ENCODE measurements at places on chromosomes 4 and X.

- peak; percentile 16 for DNase-seq
Observed at GRCh38 chrX:57595381-57595811, 3.6 kb downstream of the ZXDB start.

DNA sequence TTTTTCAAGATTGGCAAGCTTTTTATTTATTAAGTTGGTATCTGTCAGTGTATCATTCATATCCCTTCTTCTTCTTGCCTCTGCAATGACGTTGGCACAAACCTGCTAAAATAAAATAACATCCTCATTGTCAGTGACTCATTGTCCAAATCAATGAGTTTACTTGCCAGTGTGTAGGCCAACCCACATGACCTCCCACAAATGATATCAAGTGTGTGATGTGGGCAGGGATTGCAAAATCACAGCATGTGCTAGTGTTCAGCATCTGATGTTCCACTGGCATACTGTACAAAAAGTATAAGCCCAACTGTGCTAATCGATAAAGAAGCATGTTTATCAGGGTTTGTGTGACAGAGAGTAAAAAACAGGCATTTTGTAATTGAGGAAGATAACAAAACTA, 25.5 kb downstream of the GPAT3 start:
- no peak for DNase-seq

GRCh38 chr4:149441338-149441737, 374.3 kb downstream of the IQCM start:
- no peak for DNase-seq

DNA sequence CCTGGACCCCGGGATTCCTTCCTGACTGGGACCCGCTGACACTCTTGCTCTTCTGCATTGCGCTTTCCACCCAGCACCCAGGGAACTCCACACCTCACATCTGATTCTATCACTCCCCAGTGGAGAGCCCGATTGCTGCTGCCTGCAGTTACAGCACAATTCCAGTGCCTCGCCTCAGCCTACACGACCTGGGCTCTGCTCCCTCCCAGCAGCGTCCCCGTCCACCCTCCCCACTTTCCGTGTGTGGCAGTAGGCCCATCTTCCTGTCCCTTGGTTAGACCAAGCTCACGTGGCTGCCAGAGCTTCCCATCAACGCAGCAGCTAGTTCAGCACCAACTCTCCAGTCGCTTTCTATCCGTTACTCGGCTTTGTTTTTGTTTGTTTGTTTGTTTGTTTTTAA, 66.6 kb upstream of the SORBS2 start:
- no peak for DNase-seq

GRCh38 chr4:166324321-166324720, 451.3 kb downstream of the TLL1 start:
- peak; percentile 53 for DNase-seq

DNA sequence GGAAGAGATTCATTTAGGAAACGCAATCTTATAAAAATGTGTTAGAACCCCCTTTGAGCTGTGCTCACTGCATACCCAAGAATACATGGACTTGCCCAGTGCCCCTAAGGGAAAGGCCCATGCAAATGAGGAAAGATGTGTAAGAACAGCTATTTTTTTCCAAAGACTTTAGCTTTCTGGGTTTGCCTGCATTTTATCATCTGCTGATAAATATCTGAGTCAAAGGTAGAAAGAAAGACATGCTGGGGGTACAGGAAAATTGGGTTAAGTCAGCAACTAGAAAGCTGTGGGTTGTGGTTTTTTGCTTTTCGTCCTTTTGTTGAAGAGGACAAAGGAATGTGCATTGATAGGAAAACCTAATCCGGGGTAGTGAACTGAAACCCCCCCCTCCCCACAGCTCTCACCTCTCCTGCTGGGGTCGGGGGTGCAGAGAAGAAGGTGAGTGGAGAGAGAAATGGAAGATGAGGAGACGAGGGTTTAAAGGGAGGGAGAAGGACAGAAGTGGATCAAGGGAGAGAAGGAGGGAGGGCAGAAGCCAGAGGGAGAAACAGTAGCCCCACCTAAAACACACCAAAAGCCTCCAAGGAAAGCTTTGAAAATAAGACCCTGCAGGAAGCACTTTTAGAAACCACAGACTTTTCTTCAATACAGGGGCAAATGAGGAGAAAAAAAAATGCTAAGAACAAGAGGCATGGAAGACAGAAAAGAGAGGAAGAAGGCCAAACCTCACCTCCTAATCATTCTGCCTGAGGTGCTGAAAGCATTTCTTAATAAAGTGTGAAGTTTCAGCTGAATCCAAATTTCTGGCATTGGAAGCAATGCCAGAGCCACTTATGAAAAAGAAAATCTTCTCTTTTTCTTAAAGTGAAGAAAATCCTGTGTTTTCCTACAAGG, 49.3 kb downstream of the KDR start:
- DNase-seq, result no peak

- DNase-seq, result peak; percentile 31
Observed at GRCh38 chr4:98939892-98940298, 11.0 kb upstream of the EIF4E start.

- DNase-seq, result no peak
Observed at GRCh38 chr4:74613266-74613665, 168.3 kb downstream of the AREG start.

- no peak for DNase-seq
Observed at GRCh38 chrX:86322913-86323312, 174.7 kb downstream of the DACH2 start.

- DNase-seq, result no peak
Observed at GRCh38 chr4:76657443-76657842, 222.4 kb downstream of the SHROOM3 start.

GRCh38 chr4:33772582-33772981, 2471.7 kb downstream of the ARAP2 start:
- no peak for DNase-seq

GRCh38 chrX:37825215-37825842, 22.0 kb downstream of the DYNLT3 start:
- peak; percentile 65 for DNase-seq

DNA sequence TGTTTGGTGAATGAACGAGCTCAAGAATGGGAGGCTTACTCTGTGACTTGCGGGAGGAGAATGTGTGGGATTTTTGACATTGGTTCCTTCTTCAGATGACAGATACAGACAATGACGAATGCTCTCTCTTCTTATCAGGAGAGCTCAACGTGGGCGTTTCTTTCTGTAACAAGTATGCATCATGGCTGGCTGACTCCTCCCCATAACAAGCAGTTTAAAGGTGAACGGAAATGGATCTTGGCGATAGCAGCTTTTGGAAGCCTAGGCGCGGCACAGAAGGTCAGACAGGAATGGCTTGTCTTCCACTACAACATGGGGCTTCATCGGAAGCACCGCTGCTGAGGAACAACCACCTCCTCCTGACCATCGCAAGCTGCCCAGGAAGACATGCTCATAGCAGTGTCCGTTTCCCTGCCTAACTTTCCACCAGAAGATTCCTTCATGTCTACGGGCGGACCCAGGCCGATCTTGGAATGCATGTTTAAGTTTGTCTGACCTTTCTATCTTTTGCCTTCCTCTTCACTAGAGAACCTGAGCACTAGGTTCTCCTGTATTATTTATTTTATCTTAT, 18.3 kb upstream of the ACSL1 start:
- DNase-seq, result no peak

GRCh38 chr4:7328162-7328912, 106.4 kb downstream of the PSAPL1 start:
- no peak for DNase-seq

GRCh38 chrX:38601866-38602265, 40.5 kb downstream of the TSPAN7 start:
- no peak for DNase-seq

DNA sequence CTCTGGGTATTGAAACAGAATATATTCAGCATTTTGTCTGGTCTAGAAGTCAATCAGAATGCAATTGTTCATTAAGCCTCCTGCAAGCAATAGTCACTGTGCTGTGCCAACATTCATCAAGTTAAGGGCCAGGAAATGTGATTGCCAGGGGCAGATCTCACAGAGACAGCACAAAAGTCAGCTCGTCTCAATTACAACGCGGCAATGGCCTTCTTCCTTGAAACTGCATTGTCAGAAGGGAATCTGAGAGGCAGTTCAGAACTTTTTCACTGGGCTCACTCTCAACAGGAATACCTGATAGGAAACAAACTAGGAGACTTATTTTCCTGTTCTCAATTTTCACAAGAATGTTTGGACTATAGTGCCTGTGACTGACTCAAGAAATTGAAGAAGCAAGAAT, 131.1 kb upstream of the NR3C2 start:
- no peak for DNase-seq

- no peak for DNase-seq
Observed at GRCh38 chrX:104370089-104370488, 115.4 kb upstream of the ESX1 start.

GRCh38 chr4:66490729-66491128, 820.4 kb upstream of the EPHA5 start:
- no peak for DNase-seq

- DNase-seq, result no peak
Observed at GRCh38 chrX:17062065-17062464, 115.6 kb downstream of the REPS2 start.

GRCh38 chrX:64975989-64976672, at the start of gene ZC4H2:
ZC4H2 (minus strand) TSS chrX:64976450; CDS start chrX:64976377, 73 bp downstream.
- peak; percentile 84 for DNase-seq

- DNase-seq, result no peak
Observed at GRCh38 chr4:115418635-115419396, 305.4 kb upstream of the NDST4 start.

DNA sequence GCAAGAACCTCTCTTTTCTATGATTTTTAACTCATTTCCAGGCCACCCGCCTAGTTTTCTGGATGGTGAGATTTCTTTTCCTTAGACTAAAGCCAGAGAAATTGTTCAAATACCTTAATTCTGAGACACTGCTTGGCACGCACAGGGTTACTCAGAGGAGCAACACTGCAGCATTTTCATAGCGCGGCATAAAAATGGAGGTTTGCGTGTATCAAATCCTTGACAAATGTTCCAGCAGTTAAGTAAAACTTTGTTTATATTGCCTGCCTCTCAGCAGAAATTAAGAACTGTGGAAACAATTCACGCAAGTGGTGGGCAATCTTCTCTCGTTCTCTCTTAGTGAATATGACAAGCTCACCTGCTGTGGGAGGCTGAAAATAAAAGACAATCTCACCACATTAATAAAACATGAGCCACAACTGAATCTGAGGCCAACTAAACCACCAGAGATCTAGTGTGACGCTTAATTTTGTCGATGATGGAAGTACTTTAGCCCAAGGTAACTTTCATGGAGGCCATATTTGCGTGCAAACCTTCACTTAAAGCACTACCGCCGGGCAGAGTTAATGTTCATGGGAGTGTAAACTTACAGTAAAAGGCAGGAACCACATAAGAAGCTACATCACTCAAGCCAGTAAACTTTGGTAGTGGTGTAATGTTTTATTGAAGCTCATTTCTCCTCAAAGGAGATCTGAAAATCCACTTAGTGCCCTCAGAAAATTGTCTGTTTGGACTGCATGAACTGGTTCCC, 894.8 kb upstream of the EPHA5 start:
- DNase-seq, result no peak

GRCh38 chr4:11299836-11300235, 128.9 kb downstream of the HS3ST1 start:
- no peak for DNase-seq

- DNase-seq, result peak; percentile 28
Observed at GRCh38 chr4:113692809-113693411, 68.6 kb downstream of the CAMK2D start.

GRCh38 chr4:156981262-156981769, 9.7 kb upstream of the PDGFC start:
- DNase-seq, result no peak

DNA sequence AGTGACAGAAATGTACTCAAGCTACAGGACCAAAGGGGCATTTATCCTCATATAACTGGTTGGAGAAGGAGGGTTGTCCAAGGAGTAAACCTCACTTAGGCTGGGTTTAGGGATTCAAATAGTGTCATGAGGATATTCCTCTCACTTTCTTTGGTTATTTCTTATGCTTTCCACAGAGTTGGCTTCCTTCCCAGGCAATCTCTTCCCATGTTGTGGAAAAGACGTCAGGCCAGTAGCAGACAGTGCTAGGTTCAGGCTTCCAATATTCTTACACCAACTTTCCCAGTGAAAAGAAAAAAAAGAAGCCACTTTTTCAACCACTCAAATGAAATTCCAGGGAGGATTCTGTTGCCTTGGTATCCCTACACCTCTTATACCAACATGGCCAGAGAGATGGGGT, 653.0 kb downstream of the C4orf33 start:
- DNase-seq, result no peak

DNA sequence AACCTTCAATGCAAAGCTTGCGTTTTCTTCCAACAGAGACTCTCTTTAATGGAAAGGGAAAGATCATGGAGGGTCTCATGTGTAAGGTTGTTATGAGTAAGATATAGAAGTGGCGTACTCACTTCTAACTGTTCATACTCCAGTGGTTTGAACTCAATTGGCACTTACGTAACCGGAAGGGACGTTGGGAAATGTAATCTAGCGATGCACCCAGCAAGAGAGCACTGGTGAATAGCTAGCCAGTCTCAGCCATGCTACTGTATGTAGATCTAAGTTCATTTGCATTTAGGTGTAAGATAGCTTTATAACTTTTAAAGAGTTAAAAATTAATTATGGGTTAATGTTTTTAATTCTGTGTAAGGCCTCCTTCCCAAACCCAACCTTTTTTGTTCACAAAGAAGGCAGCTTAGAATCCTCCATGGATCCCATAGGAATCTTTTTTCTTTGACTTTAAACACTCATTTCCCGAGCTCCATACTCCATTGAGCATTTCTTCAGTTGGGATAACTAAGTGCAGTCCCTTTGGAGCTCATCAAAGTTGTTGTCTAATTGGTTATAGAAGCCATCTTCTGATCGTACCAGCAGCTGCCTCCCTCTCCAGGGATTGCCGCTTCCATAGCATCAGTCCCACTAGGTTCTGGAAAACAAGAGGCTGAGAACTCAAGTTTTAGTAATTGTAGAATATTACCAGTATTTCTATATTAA, 191.1 kb downstream of the RAPGEF2 start:
- no peak for DNase-seq

DNA sequence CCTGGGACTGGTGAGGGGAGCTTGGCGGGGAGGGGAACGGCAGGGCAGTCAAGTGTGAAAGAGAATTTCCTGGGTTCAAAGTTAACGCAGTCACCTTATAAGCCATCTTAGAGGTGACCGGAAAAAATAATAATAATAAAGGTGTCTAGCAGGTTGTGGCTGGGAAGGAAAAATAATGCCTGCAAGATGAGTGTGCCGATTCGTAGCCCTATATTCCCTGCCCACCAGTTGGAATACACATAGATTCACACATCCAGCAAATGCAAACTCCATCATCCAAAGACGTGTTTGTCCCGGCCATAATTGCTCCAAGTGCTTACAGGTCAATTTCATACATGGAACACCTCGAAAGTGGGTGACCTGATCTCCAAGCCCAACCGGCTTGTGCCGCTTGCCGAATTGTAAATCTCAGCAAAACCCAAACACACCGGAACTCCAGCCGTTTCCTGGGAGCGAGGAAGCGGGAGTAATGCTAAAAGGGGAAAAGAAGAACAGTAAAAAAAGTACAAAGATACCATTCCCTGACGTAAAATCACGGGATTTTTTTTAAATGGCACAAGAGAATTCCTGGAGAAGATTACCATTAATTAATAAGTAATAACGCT, 1.3 kb upstream of the FAT1 start:
- DNase-seq, result no peak

DNA sequence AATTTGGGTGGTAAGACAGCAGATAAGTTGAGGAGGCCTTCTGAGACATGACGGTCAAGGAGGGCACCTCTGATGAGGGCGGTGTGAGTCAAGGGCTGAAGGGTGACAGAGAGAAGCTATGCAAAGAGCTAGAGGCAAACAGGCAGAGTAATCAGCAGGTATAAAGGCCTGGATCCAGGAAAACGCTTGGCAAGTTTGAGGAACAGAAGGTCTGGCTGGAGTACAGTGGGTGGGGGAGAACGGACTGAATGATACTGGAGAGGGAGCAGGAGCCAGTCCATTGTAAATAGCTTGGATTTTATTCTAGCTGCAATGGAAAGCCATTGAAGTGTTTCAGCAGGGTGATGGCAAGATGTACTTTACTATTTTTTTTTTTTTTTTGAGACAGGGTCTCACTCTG, 39.3 kb downstream of the RAB33B start:
- no peak for DNase-seq
